AG04450 (cell line): ENCODE measurements at places on chromosomes 7 and 10. TPM values are rescaled to one million over a fixed set of nuclear protein-coding genes. Genes with fewer than 3 reads are reported as not detected.

DNA sequence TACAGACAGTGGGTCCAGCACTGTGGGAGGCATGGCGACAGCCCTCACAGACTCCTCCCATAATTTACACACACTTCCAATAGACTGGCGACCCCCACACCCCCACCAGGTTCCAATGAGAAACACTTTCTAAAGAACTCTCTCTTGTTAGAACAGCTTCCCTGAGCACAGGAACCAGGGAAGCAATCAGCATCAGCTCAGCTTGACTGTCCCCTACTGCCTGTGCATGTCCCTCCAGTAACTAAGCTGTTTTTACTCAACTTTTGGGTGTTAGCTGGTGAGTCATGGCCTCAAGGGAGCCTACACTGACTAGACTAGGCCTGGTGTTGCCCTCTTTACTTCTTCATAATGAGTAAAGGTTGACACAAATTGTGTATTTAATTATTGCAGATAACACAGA lies 32.6 kb upstream of the HERPUD2 start:
- DNase-seq, result no peak

PHKG1 gene
- 0.20 and 0.26 TPM in 2 replicates for polyA plus RNA-seq

DNA sequence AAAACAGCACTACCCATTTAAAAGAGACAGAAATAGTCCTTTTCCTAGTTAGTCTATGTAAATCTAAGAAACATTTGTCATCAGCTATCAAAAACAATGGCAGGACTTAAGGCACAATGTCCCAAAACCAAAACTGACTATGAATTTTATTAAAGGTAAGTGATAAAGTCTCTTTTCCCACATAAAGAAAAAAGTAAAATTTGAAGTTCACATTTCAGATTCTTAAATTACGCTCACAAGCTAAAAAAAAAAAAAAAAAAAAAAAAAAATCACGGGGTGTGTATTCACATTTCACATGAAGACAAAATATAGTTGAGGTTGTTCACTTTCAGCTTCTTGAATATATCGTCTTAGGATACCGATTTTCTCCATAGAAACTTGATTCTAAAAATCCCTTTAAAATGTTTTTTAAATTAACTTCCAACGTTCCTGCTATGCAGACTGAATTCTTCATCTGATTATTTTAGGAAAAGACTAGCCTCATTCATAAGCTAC lies 1.6 kb downstream of the P4HA1 start:
- no peak for DNase-seq

GRCh38 chr7:52830801-52831200 lies 204.6 kb upstream of the POM121L12 start:
- no peak for DNase-seq

DNA sequence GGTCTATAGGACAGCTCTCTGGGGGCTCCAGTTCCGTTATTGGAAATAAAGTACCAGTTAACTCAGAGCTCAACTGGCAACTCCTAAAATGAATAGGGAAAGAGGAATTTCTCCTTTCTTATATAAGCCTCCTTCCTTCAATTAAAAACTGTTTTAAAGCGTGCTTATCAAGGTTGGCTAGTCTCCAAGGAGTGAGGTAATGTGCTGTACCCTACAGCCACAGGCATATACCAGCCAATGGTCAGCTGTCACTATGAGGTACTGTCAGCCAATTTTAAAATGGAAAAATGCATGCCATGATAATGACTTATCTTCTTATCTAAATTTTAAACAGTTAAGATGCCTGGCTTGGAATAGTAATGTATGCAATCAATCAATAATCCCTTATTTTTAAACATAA lies 76.2 kb downstream of the PLCE1 start:
- no peak for DNase-seq
